Activated CD4-positive, alpha-beta T cell treated with anti-CD3 and anti-CD28 coated beads, Interleukin-2, amount 50 U/mL, for 1 hour (primary cell): ENCODE measurements at places on chromosomes 1 and 21.

DNA sequence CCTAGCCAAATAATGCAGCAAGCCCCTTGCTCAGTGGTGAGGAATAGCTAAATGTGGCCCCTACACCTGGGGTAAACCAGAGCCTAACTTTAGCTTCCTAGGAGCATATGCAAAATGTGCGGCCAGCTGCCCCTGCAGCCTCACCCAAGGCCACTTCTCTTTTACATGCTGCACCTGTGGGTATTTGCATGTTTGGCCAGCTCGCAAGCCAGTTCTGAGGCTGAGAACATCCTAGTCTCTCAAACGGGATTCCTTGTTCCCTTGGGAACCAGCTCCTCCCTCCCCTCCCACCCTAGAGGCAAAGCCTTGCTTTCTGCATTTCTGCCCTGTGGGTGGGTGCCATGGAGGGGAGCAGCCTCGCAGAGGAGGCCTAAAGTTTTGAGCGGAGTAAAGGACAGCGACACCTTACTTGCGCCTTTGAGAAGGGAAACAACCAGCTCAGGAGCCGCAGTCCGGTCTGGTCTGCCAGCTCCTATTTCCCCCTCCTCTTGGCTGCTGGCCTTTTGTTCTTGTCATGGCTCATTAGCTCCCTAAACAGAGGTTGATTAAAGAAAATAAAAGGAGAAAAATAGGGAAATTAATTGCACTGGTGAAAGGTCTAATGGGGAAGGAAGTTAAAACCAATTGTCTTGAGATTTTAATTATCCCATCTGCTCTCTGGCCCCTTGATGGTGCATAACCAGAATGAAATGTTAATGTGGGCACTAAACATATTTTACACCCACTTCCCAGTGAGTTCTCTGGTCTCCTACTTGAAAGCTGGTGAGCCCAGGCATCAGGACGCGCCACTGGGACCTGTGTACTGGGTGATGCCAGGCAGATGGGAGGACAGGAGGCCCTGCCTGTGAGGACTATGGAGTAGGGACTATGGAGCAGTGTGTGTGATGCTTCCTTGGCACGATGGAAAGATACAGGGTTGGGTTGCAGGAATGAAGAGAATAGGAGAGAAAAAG lies 68.7 kb downstream of the TEX35 start:
- no peak for DNase-seq

DNA sequence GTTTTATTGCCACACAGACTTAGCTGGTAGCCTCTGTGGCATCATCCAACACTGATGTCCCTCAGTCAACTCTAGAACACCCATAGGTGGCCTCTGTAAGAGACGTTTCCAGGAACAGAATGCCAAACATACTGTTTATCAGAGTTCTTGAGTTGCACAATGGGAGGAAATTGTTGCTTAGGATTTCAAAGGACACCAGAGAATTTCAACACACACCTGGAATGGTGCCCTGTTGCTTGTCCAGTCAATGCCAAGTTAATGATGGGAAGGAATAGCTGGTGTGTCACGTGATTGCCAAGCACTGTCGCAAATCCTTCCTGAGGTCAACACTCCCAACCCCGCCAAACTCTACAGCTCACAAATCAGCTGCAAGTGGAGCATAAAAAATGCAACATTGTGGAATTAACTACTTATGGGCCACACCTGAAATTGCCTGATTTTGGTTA lies 28.6 kb upstream of the DUSP23 start:
- no peak for DNase-seq

GRCh38 chr1:203528976-203529835 lies 35.3 kb downstream of the OPTC start:
- no peak for DNase-seq

GRCh38 chr21:35256468-35256988 lies 207.4 kb upstream of the RUNX1 start:
- no peak for DNase-seq

DNA sequence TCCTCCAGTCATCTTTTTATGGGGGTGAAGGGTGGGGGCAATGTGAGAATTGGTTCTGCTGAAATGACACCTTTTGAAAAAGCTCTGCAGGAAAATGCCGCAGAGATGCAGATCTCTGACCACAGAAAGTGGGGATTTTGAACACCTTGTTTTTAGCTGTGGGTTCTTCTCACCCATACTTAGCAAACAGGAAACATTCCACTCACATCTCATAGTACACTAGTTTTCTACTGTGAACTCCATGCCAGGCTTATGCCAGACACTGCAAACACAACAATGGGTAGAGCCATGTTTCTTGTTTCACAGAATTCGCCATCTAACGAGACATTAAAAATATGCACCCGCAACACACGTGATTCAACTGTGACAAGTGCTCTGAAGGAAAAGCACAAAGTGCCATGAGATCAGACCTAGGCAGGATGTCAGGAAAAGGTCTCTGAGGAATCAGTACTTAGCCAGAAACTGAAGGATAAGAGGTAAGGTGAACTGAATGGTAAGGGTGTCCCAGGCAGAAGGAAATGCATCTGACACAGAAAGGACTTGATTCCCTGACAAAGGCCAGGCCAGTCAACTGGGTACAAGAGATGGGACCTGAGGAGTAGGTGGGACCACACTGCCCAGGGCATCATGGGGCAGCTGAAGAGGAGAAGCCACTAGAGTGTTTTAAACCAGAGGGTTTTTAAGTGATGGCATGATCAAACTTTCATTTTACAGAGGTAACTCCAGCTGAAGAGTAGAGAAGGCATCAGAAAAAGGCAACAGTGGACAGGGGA lies 83.8 kb upstream of the JAK1 start:
- DNase-seq = no peak

DNA sequence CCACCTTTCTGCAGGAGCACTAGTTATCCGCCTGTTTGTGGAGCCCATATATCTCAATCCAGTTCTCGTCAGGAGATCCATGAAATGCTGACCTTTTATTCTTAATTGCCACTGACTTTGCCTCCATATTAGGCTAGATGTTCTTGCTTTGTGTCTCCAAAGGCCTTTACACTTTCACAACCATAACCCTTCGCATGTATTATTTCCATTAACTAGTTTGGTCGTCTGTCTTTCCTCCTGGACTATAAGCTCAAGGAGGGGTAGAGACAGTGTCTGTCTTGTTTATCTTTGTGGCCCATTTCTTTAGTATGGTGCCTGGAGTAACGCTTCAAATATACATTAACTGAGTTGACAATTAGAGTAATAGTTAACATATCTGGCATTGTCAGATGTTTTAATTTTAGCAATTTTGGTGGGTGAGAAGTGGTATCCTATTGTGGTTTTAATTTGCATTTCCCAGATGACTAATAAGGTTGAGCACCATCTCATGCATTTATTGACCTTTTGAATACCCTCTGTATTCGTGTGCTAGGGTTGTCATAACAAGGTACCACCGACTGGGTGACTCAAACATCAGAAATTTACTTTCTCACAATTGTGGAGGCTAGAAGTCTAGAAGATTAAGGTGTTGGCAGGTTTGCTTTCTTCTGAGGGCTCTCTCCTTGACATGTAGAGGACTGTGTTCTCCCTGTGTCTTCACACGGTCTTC lies 21.7 kb upstream of the IL12RB2 start:
- no peak for DNase-seq
